GM06990 (cell line): ENCODE measurements at places on chromosomes 3 and 15.

- DNase-seq = no peak
Observed at GRCh38 chr3:98602078-98602678, 8.8 kb upstream of the CPOX start.

GRCh38 chr3:69807674-69808073 lies 68.4 kb downstream of the MITF start:
- no peak for DNase-seq

DNA sequence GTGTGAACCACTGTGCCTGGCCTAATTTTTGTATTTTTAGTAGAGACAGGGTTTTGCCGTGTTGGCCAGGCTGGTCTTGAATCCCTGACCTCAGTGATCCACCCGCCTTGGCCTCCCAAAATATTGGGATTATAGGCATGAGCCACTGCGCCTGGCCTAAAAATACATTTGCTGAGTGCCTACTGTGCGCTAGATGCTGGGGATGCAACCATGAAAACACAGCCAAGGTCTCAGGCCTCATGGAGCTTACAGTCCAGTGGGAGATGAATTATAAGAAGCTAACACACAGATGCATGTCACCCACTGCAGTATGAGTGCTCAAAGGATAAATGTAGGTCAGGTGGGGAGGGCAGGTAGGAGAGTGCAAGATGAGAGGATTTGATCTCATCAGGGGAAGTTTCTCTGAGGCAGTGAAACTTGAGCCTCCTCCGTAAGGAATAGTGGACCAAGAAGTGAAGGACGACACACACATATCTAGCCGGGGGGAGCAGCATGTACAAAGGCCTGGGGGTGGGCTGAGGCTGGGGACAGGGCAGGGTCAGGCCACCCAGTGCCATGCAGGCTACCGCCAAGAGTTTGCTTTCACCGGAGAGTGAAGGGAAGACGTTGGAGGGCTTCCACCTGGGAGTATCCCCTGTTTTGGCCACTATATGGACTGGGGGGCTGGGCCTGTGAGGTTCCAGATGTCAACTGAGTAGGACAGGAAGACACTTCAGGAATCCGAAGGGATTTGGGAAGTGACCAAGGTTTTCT lies 24.3 kb downstream of the IRAK2 start:
- DNase-seq = no peak

DNA sequence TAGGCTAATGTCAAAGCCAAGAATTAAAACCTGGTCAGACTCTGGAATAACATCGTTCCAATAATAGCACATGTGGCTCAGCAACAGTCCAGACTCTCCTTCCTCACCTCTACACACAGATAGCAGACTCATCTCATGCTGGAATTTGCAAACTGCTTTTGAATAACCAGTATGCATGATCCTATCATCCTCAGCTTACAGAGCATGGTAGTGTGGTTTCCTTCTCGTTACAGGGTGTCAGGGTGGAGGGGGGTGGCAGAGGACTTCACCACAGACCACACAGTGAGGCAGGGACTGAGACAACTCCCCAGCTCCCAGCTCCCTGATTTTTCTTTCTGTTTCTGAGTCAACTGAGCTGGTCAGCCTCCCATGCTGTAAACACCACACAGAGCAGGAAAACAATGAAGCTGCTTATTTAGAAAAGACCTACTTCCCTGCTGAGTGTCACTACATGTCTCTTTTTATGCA lies 101.6 kb downstream of the RPL22L1 start:
- DNase-seq = no peak

DNA sequence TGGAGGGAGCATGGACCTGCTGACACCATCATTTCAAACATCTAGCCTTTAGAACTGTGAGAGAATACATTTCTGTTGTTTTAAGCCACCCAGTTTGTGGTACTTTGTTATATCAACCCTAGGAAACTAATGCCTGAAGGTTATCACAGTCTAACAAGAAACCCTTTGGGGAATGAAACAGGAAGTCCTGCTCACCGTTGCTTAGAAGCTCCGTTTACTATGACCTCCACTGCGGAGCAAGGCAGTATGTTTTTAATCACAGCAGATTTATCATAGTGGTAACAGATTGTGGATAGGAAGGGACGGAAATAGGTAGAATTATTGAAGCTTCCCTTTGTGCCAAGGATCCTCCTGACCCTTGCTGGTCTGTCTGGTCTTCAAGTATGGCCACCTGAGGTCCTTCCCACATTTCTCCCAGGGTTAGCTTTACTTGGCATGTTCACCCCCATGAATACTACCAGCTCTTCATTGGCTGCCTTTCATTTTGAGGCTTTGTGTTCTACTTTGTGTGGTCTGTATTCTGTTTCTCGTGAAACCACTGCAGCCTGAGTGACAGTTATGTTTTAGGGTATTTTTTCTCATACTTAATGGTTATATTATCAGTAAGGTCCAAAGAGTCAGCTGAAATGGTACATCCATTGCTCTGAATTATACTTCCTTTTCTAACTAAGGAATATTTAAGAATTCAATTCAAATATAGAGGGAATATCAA lies 201.6 kb downstream of the CHST2 start:
- DNase-seq = no peak

- no peak for DNase-seq
Observed at GRCh38 chr3:51343918-51344687, 41.0 kb upstream of the MANF start.

- DNase-seq = no peak
Observed at GRCh38 chr3:121718205-121718846, 31.2 kb downstream of the GOLGB1 start.

DNA sequence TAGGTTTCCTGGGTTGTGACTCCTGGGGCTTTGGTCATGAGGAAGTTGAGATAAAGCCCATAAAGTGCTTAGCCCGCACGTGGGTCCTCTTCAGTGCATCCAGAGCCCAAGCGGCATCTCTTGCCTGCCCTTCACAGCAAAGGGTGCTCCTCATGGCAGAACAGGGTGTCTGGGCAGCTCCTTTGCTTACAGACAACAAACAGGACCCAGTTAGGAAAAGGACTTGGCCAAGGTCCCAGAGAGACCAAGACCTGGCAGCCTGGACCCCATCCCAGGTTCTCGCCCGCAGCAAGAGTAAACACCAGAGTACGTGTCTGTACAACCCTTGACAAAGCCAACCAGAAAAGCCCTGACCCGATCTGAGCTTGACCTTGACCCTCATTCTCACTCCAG lies 27.0 kb downstream of the ALS2CL start:
- DNase-seq = no peak

DNA sequence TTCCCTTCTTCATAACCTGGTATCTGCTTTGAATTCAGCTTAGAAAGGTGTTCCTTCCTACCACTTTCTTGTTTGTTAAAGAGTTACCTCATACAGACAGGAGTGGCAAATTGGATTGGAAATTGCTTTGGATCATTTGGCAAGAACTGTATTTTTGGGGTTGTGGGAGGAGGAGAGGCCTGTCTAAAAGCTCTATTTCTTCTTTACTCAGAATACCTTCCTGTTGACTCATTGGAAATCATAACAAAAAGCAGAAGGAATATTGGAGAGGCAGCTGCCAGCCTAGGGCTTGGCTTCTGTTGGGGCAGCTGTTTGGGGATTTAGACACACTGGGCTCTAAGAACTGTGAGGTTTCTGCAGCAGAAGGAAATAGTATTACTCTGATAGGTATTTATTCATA lies 14.2 kb downstream of the IQGAP1 start:
- DNase-seq = no peak

GRCh38 chr15:25770618-25771337 lies 92.3 kb downstream of the ATP10A start:
- DNase-seq = no peak

GRCh38 chr15:86183596-86184491 lies 104.2 kb downstream of the AGBL1 start:
- DNase-seq = no peak

GRCh38 chr15:84898761-84899160 lies 14.3 kb downstream of the SLC28A1 start:
- DNase-seq = no peak

DNA sequence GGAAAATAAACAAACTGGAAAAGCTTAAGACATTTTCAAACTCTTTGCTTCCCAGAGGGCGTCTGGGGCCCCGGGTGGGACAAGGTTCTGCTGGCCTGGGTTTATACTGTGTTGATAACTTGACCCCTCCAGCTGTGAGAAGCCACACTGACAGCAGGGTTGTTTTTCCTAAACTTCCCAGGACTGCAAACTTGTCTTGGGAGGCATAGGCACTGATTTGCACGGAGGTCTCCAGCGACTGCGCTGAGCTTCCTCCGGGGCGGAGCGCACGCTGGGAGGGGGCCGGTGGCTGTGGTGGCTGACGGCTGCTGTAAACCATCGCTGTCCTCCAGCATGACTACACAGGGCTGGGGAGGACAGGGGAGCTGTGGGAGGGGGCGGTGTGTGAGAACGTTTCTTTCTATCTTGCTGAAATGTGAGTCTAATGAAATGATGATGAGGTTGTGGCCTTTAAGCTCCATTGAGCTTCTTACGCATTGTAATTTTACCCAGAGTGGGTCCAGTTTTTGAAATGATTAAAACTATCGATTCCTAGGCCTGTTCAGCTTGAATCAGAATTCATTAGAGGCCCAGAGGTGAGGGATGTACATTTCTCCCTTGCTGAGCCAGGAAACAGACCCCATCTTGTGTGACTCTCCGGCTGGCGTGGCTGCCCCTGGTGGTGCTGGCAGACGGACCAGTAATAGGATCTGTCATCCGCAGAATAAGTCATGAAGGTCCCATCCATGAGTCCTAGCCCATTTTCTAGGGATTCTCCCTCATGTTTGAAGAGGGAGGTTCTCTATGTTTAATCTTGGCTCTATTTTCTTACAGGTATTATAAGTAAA lies 40.5 kb upstream of the VPS8 start:
- DNase-seq = no peak

DNA sequence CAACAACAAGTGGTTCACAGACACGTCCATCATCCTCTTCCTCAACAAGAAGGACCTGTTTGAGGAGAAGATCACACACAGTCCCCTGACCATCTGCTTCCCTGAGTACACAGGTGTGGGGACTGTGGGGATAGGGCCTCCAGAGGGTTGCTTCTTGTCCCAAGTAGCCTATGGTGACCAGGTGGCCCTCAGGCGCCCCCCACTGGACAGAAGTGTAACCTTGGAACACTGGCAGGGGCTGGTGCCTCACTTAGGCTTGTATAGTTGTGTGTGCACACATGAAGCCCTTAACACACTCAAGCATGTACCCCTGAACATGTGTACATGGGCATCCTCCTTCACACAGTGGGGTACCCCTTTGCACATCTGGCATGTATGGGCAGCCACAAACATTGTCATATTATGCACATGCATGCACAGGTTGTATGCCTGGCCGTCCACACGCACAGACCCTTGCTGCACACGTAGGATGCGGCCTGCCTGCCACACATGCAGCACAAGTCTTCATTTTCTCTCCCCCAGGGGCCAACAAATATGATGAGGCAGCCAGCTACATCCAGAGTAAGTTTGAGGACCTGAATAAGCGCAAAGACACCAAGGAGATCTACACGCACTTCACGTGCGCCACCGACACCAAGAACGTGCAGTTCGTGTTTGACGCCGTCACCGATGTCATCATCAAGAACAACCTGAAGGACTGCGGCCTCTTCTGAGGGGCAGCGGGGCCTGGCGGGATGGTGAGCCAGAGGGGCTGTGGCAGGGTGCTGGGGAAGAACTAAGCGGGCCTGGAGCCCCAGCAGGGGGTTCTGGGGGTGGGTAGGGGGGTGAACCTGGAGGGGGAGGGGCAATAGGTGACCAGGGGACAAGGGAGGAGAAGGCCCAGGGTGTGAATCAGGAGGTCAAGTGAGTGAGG lies 11.7 kb upstream of the SEMA3B start:
- no peak for DNase-seq

DNA sequence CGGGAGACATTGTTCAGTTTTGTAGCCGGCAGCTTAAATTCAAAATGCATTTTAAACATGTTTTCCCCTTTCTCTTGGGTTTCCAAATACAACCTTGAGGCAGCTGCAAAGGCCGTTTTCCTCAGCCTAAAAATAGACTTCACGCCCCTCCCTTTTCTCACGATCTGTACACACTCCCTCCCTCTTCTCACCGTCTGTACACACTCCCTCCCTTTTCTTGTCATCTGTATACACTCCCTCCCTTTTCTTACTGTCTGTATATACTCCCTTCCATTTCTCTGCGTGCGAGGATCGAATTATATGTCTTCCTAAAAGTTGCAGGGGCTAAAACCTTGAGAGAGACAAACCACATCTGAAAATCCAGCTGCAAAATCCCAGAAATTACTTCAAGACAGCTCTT lies 8.9 kb downstream of the MUC4 start:
- DNase-seq = no peak
